ENCODE measurements at places on chromosomes 5 and 9.

DNA sequence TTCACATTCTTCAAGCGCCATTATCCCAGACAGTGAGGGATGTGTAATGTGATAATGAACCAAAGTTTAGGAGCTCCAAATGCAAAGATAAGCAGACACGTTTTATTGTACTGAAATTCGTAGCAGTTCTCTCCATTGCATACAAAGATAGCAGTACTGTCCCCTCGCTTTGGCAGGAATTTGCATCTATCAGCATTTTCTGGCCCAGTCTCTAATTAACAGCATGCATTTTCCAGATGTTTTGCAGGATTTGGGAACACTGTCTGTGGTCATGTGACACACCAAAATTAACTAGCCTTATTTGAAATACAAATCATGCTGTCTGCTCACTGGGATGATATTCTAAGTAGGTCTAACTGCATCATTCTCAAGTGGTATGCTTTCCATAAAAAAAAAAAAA is 235.9 kb upstream of the TRPM3 start:
- no peak for DNase-seq

GRCh38 chr9:123036893-123037545 is 3.6 kb downstream of the GPR21 start:
- DNase-seq, result no peak

GRCh38 chr5:122561209-122561608 is 213.7 kb upstream of the SNX2 start:
- no peak for DNase-seq

- DNase-seq, result no peak
These were observed 17.4 kb downstream of the SEC61B start for GRCh38 chr9:99239341-99240060.

DNA sequence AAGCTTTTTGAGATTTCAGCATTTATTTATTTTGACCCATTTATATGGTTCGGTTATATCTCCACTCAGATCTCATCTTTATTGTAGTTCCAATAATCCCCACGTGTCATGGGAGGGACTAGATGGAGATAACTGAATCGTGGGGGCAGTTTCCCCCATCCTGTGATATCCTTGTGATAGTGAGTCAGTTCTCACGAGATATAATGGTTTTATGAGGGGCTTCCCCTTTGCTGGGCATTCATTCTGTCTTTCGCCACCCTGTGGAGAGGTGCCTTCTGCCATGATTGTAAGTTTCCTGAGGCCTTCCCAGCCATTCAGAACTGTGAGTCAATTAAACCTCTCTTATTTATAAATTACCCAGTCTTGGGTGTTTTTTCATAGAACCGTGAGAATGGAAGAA is 96.5 kb upstream of the PCSK1 start:
- no peak for DNase-seq

GRCh38 chr9:2209400-2209799 is 194.3 kb downstream of the SMARCA2 start:
- no peak for DNase-seq

GRCh38 chr9:129339539-129340157 is 161.6 kb upstream of the IER5L start:
- no peak for DNase-seq

DNA sequence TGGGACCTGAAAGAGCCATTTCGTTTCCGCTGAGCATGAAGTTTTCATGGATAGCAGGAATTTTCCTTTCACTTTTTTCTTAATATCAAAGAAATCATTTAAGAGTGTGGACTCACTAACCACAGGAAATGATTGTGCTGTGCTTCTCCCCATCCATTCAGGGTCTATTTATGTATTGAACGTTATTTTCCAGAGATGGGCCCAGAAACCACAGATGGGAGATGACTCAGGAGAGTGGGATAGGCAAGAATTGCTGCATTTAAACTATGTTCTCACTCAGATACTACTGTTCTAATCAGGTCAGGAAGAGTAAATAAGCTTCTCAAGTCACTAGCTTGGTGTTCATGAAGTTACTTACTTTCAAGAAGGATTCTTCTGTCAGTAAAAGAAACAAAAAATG is 763.8 kb downstream of the DTWD2 start:
- DNase-seq, result no peak

DNA sequence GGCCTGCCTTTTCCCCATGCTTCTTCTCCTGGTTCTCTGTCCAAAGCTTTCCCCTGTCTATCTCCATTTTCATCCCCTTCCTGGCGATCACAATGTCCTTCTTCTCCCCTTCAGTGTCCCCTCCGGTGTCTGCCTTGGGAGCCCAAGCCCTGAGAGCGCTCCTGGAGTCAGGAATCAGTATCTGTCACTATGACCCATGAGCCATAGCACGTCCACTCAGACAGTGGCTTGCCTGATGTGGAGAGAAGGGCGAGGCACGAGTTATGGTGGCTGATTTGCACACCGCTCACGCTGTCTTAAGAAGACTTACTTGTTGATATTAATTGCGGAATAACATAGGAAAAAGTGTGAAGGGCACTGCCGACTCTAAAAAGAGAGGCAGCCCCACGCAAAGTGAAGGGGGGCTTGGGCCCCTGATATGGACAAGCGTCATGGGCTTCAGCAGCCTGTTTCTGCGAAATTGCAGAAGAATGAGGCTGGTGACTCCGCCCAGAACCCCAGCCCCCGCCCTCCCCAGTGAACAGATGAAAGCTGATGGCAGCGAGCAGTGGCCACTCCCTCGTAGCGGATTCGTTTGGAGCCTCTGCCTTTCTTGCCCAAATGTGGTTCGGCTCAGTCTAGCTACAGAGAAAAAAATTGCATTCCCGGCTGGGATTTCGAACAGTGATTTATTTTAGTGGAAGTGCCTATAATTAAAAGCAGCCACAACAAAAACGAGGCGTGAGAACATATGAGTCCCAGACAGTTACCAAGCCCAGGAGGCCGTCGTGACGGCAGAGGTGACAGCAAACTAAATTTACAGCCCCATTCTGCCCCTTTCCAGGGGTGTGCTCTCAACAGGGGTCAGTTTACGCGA is 149.8 kb downstream of the ICE1 start:
- DNase-seq, result no peak

DNA sequence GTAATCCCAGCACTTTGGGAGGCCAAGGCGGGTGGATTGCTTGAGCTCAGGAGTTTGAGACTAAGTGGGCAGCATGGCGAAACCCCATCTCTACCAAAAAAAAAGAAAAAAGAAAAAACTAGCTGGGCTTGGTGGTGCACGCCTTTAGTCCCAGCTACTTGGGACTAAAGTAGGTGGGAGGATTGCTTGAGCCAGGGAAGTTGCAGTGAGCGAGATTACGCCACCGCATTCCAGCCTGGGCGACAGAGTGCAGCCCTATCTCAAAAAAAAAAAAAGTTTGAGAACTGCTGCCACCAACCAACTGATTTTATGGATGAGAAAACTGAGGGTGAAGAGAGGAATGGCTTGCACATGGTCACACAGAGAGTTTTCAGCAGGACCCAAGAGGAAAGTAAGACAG is 175.1 kb downstream of the DOCK8 start:
- no peak for DNase-seq

DNA sequence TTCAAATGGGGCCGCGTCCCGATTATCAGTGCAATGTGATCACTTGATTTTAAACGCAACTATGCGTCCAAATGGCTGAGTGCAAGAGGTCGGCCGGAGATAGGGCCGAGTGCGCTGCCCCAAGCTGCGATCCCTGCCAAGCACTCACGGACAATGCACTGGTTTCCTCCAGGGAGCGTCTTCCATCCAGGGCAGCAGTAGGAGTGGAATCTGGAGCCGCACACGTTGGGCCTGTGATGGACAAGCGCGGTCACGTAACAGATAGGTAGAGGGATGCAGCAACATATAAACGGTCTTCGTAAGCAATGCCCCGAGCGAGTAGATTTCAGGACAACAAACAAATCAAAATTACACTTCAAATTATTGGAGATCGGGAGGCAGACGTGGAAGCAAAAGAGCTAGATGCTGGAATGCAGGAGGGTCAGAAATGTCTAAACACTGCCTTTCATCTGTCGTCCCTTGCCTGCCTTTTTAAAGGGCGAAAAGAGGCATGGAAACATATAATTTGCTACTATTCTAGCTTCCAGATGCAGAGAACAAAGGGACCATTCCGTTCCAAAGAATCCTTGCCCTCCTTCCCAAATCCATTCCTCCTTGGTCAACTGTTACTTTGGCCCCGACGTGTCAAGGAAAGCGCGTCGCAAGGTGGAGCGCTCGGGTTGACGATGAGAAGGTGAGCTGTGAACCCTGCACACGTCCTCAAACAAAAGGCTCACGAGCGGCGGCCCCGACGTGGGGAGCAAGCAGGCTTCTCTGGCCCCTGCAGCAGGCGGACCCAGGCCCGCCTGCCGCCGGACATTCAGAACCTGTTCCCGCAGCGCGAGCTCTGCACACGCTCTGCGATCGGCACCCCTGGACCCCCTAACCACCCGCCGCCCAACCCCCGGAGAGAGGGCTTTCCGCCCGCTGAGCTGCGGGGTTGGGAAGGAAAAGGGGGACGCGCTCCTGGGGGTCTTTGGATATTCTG is 1.5 kb downstream of the FBN2 start:
- DNase-seq, result no peak

- no peak for DNase-seq
These were observed 1.5 kb downstream of the RASGRF2 start for GRCh38 chr5:80961376-80962281.

- DNase-seq, result no peak
These were observed 78.6 kb downstream of the AOPEP start for GRCh38 chr9:94805051-94805489.
